Naive thymus-derived CD4-positive, alpha-beta T cell (primary cell): ENCODE measurements at places on chromosomes 2 and 18.

- DNase-seq, result no peak
These were observed 15.4 kb downstream of the UXS1 start for GRCh38 chr2:106178716-106179115.

DNA sequence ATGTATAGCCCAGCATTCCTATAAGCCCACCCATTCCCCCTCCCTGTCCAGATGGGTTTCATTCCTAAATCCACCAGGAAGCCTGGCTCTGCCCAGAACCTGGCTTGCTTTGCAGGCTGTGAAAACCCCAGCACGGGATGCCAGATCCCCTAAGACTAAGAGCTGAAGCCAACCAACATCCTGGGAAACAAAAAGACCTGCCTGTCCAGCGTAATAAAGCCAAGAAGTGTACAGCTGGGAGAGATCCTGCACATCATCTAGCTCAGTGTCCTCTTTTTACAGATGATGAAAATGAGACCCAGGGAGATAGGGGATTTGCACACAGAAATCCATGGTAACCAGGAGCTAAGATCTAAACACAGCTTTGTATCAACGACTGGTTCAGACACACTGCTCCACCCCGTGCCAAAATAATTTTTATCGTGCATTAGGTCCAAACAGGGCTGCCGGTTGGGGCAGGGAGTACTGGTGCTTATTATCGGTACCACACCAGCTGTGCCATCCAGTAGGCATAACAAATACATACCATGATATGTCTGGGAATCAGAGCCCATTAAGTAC, 2.9 kb downstream of the RND3 start:
- no peak for DNase-seq

DNA sequence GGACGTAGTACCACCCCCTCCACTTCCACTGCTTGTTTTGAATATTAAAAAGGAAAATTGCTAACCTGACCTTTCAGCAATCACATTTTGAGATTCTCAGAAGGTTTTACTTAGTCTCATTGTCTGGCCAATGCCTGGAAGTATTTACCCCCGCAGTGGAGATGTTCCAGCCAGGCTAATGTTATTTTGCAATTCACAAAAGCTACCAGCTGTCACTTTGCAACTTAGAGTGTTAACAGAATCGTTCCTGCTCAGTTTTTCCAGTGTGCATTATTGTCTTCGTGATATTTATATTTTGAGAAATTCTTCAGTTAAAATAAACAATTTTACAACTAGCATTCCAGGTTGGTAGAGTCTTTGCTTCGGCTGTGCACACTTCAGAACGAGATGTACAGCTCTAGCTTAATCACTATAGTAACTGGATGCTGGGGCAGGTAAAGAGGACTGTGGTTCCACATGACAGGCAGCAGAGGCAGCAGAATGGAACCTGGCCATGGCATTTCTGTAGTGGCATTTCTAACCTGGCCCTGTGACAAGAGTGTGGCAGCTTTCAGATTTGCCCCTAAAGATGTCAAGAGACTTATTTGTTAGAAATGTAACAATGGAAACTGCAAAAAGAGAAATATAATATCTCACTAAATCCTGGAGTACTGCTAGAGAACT, 85.1 kb downstream of the DTNA start:
- no peak for DNase-seq

- DNase-seq, result no peak
These were observed 105.3 kb upstream of the PGAP1 start for GRCh38 chr2:197031803-197032202.

- DNase-seq, result no peak
These were observed 261.5 kb downstream of the MREG start for GRCh38 chr2:215751911-215752272.

DNA sequence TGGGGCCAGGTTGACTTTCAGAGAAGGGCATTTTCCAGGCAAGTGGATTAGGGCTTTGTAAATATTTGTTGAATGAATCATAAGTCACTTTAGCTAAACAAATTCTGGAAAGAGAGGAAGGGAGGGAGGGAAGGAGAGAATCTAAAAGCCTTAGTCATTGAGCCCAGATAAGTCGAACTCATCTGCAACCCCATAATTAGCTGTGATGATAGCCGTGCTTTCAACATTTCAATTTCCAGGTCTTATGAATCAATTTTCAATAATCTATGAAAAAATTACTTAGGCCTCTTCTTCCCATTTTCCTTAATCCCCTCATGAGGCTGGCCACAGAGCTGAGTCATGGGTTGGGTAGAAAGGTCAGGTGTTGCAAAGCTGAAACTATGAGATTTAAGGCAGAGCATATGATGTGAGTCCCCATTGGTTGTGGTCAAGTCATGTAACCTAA, 111.9 kb upstream of the MAPRE2 start:
- DNase-seq, result no peak

DNA sequence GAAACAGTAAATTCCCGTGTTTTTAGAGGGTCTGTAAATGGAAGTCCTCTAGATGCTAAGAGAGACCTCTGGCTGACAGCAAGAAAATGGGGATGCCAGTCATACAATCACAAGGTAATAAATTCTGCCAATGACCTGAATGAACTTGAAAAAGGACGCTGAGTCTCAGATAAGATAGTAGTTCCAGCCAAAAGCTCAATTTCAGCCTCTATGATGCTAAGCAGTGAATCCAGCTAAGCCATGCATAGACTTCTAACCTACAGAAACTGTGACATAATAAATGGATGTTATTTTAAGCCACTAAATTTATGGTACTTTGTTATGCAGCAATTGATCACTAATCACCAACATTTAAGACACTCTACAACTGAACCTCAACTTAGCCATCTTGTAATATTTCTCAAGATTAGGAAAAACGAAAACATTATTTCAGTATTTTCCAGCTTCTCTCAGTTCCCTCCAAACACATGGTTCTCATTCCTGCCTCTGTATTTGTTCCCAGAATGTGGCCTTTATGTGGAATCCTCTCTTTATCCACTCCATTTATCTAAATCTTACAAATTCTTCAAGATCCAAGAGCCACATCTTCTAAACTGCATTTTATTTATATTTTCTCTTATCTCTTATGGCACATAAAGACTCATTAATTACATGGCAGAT, 331.1 kb downstream of the GULP1 start:
- DNase-seq, result no peak

GRCh38 chr18:51430538-51430937, 233.1 kb upstream of the MEX3C start:
- no peak for DNase-seq

- no peak for DNase-seq
These were observed 677.4 kb upstream of the RAB6C start for GRCh38 chr2:129302106-129302505.

DNA sequence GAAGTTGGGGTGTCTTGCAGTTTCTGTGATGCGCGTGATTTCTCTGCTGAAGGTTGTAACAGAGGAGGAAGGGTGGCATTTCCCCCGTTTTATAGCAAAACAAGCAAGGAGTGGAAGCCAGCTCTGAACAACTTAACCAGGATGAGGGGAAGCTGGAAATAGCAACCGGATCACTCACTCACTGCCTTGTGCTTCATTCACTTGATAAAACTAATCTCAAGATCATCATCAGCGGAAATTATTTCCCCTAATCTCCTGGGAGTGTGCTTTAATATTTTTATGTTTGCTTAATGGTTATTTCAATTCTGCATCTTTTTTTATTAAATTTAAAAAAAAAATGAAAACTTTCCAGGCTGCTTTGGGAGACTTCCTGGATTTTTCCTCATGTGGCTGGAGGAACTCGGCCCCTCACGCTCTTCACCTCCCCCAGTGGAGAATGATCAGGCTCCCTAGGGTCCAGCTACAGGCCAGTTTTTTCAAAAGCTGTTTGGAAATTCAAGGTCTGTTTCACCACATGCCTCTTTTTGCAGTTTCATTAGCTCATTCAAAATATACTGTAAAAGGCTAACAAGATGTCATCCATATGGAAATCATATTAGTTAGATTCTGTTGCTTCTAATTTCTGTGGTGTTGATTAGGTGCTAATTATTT, 31.7 kb downstream of the CABLES1 start:
- no peak for DNase-seq

GRCh38 chr18:45608400-45608799, 6.9 kb upstream of the SLC14A2 start:
- DNase-seq, result no peak

- DNase-seq, result no peak
These were observed 91.0 kb downstream of the SCG2 start for GRCh38 chr2:223511168-223511567.

DNA sequence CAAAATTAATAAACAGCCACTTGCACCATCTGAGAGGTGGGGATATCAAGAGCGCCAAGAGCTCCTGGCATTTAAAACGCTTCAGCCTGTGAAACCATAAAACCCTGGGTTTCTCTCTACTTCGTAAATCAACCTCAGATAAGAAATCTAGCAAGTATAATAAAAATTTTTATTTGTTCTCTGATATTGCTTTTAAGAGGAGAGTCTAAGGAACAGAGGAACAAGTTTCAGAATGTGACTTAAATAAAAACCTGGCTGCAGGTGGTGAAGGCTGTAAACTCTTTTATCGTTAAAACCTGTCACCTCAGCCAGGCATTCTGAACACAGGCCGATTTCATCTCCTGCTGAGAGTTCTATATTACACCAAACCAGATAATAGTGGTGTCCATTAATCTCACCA, 9.9 kb downstream of the DYTN start:
- DNase-seq, result no peak

- no peak for DNase-seq
These were observed 2.6 kb downstream of the BZW1 start for GRCh38 chr2:200814276-200814815.

GRCh38 chr18:73793386-73793785, 354.2 kb downstream of the FBXO15 start:
- no peak for DNase-seq

DNA sequence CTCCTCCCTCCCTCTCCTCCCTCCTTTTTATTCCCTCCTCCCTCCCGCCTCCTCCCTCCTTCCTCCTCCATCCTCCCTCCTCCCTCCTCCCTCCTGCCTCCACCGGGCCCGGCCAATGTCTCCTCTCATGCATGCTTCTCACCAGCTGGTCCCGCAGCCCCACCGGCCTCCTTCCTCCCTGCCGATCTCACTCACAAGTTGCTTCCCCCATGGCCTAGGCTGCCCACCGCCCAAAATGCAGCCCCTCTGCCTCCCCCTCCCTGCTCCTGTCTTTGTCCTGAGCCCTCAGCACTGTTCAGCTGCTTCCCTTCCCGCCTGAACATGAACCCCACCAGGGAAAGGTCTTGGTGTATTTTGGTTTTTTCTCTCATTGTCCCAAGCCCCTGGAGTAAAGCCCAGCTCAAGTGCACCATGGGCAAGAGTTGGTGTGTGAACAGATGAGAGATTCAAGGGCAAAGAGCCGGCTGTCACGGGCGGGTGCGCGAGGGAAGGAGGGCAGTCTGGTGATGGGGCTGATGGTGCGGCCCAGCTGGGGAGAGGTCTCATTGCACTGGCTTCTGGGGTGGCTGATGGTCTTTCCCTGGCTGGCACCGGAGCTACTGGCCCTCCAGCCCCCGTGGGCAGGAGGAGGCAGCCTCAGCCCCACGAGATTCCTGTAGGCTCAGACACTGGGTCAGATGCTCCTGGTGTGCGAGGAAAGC, 117.6 kb downstream of the TWIST2 start:
- DNase-seq, result no peak

DNA sequence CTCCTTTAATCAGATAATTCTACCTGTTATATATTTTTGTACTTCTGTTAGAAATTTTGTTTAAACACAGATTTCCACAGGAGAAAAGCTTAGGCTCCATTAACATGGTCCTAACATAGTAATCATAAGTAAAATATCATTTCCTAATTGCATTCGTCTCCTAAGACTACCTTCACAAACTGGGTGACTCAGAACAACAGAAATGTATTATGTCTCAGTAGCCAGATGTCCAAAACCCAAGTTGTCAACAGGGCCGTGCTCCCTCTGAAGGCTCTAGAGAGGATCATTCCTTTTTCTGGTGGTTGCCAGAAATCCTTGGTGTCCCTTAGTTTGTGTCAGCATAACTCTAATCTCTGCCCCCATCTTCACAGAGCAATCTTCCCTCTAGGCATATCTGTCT, 5.4 kb downstream of the FBXO15 start:
- no peak for DNase-seq

- no peak for DNase-seq
These were observed 56.2 kb downstream of the AQP4 start for GRCh38 chr18:26809346-26809745.

GRCh38 chr18:63189041-63189440, 130.5 kb downstream of the BCL2 start:
- DNase-seq, result no peak

- DNase-seq, result no peak
These were observed 284.4 kb upstream of the RGPD4 start for GRCh38 chr2:107542314-107542740.

GRCh38 chr2:18585526-18585925, 3.8 kb downstream of the NT5C1B start:
- no peak for DNase-seq

- DNase-seq, result no peak
These were observed 200.9 kb upstream of the FSIP2 start for GRCh38 chr2:185537689-185538088.
